ENCODE measurements at places on chromosomes 5 and 9.

GRCh38 chr5:97377582-97377981, 194.5 kb upstream of the RIOK2 start:
- no peak for DNase-seq

DNA sequence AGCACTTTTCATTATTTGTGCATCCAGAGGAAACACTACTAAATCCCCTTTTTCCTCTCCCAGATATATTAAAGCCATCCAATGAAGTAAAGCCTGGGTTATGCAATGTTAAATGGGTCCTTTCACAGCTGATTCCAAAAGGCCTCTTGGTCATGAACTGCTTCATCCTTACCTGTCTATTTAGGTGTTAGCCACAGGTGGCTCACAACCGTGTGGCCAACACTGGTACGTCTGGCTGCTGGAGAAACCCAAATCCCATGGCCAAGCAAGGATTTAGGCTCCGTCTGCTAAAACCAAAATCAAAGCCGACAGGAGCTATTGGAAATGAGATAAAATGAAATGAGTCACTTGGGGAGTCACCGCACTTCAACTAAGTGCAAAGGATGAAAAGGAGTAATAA, 193.9 kb downstream of the ADCY2 start:
- no peak for DNase-seq

GRCh38 chr9:68708513-68708912, 3.5 kb downstream of the PIP5K1B start:
- no peak for DNase-seq

- DNase-seq = no peak
These were observed 46.5 kb downstream of the P4HA2 start for GRCh38 chr5:132181011-132181629.

DNA sequence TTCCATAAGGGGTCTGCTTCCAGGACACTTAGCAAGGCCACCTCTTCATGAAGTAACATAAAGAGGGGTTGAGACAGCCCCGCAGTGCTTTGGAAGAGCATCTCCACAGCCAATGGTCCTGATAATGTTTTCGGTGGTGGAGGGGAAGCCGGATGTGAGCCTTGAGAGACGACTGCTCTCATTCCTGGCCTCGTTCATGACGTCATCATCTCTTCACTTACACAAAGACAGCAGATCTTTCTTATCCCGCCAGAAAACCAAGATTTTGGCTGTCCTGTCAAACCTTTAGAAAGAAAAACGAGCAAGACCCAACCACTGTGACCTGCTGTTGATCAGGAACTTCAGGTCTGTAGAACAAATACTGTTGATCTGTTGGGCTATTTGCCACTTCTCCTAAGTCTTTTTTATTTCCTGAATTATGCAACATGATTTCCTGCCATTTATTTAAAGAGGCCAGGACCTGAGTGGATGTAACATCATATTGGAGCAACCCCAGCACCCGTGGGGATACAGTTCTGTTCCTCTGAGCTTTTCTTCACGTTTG, 89.0 kb upstream of the IRX2 start:
- no peak for DNase-seq

GRCh38 chr9:111842313-111842712, 47.6 kb upstream of the SHOC1 start:
- DNase-seq = no peak

DNA sequence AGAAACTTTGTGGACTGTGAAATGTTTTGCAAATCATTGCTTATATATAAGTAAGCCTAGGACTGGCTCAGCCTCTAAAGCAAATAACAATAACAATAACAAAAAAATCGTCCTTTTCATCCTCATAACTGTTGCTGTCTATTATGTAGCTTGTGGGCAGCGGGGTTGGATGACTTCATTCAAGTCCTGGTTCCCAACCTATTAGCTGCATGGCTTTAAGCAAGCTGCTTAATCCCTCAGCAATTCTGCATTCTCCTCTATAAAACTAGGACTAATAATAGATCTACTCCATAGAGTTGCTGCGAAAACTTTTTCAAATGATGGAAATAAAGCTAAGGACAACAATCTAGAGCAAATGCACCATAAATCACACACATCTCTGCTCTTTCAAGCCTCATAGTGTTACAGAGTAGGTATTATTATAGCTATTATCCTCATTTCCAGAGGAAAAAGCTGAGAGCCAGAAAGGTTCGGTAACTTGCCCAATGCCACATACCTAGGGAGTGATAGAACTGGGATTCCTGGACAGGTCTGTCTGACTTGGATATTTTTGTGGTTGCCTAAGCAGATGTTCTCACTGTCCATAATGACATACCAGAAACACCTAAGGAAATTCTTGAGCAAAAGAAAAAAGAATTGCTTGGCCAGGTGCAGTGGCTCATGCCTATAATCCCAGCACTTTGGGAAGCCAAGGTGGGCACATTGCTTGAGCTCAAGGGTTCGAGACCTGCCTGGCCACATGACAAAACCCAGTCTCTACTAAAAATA, 98.8 kb upstream of the ADRA1B start:
- no peak for DNase-seq

DNA sequence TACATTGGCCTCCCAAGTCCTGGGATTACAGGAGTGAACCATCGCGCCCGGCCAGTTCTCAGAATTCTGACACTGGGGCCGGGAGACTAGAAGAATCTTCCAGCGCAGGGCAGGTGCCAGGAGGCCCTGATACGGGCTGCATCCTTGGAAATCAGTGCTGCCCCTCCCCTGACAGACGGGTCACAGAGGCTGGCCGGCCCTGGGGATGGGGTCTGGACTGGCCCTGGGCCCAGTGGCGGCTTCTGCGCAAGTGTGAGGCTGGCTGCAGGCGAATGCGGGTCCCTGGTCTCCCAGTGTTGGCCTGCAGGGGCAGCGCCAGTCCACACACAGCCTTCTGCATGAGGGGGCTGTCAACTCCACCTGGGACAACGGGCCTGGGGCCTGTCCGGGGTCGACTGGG, 831 bp upstream of the TBC1D9B start:
- DNase-seq = no peak

DNA sequence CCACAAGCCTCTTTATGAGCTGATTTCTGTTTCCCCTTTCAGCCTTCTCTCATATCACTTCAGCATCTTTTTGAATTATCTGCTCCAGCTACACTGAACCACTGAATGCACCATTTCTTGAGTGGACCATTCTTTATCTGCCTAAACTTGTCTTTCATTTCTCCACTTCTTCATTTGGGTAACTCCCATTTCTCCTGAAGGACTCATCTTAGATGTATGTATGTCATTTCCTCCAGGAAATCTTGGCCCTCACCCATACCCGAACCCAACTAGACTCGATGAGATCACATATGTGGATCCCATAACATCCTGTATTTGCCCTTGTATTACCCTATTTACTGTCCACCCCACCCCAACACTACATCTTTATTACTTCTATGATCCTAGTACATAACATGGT, 249.8 kb downstream of the KIF4B start:
- no peak for DNase-seq

GRCh38 chr5:76371960-76372322, 31.1 kb upstream of the IQGAP2 start:
- no peak for DNase-seq

GRCh38 chr9:36987891-36988290, 46.2 kb downstream of the PAX5 start:
- no peak for DNase-seq

DNA sequence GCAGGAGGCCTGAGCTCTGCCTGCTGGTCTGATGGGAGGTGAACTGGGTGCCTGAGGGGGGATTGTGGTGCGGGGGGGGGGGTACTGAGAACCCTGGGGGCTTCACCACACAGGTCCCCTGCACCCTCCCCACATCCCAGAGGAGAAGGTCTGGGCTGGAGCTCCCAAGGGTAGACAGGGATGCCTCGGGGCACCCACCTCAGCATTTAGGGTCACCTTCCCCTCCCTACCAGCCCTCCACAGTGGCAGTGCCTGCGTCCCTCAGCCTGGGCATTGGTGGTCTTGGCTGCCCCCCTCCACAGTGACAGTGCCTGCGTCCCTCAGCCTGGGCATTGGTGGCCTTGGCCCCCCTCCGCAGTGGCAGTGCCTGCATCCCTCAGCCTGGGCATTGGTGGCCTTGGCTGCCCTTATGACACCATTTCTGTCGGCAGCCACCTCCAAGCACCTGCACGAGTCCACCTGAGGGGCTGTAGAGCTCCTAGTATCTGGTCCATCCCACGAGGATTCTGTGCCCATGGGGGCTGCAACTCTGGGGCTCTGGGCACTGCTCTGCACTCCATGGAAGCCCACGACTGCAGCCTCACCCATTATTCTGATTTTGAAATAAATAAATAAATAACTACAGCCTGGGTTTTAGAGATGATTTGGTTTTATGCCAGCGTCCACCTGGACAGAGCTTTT, 21.5 kb downstream of the NKD2 start:
- no peak for DNase-seq

DNA sequence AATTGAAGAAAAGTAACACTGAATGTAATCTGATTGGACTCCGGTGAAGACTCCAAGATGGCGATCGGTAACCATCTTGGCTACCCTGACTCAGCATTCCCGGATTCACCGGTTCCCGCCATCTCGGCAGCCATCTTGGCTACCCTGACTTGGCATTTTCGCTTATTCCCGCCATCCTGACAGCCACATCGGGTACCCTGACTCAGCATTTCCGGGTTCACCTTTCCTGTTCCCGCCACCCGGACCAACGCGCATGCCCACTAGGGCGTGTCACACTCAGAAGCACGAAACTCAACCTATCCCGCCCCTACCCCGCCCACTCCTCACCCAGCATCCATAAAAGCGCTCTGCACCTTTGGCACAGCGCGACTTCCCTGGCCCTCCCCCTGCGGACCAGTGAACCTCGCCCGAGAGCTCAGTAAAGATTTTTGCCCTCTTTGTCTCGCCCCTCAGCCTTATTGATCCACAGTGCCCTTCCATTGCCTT, 17.2 kb downstream of the SPTLC1 start:
- peak; percentile 25 for DNase-seq

- no peak for DNase-seq
These were observed 20.2 kb upstream of the SMIM15 start for GRCh38 chr5:61182449-61182848.

GRCh38 chr5:45094876-45095440, 286.2 kb downstream of the MRPS30 start:
- no peak for DNase-seq

DNA sequence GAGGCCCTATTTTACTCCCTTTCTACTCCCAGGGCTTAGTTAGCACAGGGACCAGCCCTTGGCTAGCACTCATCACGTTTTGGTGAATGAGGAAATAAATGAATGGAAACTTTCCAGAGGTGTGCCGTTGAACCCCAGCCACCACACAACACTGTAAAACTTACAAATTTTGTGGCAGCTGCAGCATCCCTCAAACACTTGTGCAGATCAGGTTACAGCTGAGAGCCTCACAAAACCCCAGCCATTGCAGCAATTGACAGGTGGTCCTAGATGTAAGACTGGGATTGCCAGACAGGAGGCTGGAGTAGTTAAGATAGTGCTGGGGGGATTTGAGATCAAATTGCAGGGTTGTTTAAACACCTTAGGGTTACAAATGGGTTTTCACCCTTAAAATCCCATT, 482.2 kb upstream of the KIF2A start:
- no peak for DNase-seq

GRCh38 chr5:139871614-139872013, 76.0 kb downstream of the PSD2 start:
- no peak for DNase-seq

DNA sequence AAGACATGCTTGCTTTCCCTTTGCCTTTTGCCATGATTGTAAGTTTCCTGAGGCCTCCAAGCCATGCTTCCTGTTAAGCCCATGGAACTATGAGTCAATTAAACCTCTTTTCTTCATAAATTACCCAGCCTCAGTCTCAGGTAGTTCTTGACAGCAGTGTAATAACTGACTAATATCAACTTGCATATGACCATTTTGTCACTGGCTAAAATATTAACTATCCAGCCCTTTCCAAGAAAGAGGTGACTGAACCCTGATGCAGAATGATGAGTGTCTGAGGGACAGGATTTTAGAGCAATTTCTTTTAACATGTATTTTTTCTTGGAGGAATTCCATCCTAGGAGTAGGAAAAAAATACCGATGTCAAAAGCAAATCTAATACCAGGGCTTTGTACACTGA, 266.1 kb downstream of the SEMA5A start:
- no peak for DNase-seq

- no peak for DNase-seq
These were observed 28.6 kb upstream of the TMEM250 start for GRCh38 chr9:136147038-136147889.

DNA sequence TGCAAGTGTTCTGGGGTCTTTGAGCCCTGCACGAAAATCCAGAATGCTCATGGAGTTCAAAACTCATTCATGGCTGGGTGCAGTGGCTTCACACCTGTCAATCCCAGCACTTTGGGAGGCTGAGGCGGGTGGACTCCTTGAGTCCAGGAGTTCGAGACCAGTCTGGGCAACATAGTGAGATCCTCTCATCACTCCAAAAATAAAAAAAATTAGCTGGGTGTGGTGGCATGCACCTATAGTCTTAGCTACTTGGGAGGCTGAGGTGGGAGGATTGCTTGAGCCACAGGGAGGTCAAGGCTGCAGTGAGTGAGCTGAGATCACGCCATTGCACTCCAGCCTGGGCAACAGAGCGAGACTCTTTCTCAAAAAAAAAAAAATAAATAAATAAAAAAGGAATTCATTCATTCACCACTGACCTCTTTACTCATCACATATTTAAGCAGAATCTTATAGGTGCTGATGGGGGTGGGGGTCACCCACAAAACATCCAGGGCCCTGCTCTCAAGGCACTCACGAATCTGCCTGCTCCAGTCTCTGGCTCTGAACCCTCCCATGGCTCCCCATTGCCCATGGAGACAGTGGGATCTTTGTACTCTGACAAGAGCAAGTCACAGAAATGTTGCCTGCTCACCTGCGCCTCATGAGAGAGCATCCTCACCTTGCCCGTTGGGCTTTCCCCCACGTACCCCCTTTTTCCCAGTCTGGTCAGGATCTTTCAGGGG, 76.7 kb upstream of the IER5L start:
- no peak for DNase-seq

GRCh38 chr5:170423692-170424091, 34.5 kb upstream of the KCNMB1 start:
- no peak for DNase-seq

DNA sequence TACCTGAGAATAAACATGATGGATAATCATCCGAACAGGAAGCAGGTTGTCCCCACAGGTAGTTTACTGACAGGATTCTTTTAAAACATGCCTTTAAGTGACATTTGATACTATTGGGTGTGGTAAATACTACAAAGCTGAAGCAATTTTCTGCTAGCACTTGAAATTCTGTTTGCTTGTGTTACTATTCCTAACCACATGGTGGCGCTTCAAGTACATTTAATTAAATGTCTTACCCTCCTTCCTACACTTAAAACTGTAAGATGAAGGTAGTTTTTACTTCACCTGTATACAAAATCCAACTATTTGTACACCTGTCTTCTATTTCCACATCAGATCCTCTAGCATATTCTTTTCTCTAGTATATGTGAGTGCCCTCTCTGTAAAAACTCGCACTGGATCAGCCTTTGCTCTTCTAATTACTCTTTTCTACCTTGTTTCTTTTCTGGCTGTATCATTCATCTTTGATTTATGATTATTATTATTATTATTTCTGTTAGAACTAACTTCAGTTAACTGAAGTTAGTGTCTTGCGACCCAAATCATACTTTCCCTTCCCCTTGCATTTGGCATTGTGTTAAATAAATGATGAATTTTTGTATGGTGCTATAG, 18.4 kb downstream of the SLC25A46 start:
- no peak for DNase-seq
